Liver (tissue), 10 donors: ENCODE measurements at places on chromosomes 4 and X. TPM values are rescaled to one million over a fixed set of nuclear protein-coding genes. Genes with fewer than 3 reads are reported as not detected.

DNA sequence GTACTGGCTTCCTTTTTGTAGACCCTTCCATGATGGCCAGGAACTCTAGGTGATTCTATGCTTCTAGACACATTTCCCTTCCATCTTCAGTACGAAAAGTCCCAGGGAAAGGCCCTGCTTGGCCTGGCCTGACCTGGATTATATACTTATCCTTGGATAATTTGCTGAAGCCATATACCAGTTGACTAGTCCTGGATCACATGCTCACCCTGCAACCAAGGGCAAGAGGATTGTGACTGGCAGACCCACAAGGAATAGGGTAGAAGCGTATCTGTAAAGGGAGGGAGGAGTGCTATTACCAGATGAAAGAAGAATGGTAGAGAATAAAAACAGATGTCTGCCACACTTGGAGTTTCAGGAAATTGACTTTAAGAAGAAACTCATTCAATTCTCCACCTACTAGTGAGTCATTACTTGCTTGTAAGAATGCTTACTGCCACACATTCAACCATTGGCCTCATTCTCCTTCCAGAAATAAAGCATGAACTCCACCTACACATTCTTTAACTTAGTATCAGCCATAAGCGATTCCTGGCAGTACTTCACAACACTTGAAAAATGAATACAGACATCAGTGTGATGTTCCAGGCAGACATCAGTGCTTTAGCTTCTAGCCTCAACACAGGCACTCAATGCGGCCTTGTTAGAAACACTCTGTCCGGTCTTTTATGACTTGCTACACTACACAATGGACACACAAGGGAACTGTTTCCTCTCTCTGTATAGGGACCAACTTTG, 141.8 kb downstream of the CBR4 start:
- DNase-seq: no peak

DNA sequence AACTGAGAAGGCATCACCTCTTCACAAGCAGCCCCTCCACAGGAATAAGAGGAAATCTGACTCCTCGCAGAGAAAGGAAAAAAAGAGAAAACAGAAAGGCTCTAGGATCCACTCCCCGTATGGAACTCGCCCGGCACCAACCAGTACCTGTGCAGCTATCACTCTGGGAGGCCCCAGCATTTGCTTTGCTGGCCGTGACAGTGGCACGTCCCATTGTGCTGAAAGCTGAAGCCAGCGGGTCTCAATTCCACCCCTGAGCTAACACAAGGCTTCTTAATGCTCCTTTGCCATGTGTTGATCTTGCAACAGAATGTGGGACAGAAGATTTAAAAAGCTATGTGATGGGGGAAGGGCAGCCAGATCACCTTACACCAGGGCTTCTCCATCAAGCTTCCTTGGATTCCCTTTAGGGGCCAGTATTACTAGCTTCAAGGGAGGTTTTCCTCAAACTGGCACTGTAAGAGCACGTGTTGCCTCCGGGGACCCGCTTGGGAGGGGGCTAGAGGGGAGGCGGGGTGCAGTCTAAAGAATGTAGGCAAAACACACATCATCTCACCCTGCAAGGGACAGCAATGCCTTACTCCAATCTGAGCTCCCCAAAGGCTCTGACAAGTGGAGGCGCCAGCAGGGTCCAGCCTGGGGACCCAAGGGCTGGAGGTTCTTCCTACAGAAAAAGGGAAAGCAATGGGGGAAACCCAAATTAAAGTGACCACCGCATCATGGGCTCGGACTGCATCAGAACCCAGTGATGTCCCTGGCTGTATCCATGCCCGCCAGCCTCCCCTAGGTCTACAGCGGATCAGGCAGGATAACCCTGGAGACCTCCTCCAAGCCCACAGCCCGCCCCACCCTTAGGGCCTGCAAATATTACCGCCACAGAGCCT, 1.2 kb downstream of the USP46 start:
- no peak for DNase-seq

The MAOB gene
- total RNA-seq: 52.9 TPM

GRCh38 chr4:150828159-150828558, 186.9 kb downstream of the LRBA start:
- no peak for DNase-seq

DNA sequence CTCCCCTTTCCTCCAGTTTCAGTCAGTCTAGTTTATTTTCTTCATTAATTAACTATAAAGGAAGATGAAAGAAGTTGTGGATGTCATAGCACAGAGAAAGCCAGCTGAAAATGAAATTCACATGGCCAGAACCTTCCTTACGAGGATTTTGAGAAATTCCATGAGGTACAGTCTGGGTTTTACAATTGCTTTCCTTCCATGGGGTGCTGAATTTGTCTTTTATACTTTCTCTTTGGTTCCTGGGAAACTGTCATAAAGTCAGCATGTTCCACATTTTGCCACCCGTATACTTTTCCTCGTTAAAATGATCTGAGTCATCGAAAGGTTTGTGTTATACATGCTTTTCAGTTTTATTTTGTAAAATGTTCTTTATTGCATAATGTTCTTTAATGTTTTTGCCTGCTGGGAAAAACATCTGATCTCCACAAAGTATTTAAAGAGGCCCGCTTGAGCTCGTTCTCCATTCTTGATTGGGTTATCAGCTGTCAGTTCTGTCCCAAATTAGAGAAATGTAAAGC, 78.1 kb upstream of the CLDN34 start:
- DNase-seq: no peak

- DNase-seq: no peak
Observed at GRCh38 chr4:46986922-46987638, 6.3 kb downstream of the GABRA4 start.

DNA sequence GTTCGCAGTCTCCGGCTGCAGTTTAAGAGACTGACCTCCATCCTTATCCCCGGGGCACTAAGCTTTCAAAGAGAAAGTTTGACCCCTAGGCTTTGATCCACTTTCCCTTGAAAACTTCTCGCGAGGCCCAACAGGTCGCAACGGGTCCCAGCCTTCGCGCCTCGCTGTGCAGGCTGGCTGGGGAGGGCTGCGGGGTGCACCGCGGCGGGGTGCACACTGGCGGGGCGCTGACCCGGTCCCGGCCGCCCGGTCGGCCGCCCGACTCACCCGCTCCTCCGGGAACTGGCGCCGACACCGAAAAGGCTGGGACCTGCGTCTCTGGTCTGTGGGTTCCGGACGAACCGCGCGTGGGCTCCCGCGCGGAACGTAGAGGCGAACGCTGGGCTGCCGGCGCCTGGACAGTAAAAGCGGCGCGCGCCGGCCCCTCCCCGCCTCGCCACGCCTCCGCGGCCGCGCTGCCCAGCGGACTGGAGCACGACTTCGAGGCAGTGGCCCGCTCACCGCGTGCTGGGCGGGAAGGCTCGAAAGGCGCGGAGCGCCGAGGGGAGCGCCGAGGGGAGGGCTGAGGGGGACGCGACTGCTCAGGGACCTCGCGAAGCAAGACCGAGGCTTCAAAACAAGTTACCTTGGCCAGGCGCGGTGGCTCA, at the start of gene TAF7L:
TAF7L (minus strand) TSS at position 378 of the 647 bp plus-strand sequence. CDS start 3,791 bp downstream, outside the sequence.
- DNase-seq: no peak

DNA sequence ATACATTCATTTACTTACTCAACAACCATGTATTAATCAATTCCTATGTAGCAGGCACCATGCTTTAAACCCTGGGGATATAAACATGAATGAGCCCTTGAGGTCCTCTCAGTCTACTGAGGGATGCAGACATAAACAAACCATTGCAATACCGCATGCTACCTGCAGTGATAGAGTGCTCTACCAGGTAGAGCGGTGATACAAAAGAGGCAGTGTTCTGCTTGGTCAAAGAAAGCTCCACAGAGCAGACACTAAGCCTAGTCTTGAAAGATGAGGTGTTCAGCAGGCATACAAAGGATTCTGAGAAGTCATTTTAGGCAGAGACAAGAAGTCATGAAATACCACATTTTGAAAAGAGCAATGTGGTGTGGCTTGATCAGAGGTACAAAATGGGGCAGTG, 26.9 kb upstream of the AMOT start:
- DNase-seq: no peak

GRCh38 chrX:107537815-107538214, 88.4 kb downstream of the FRMPD3 start:
- DNase-seq: peak; percentile 33

The NAP1L2 gene
- not detected for total RNA-seq

- peak; percentile 35 for DNase-seq
Observed at GRCh38 chr4:73620115-73620792, at the start of gene RASSF6. Gene RASSF6 (minus strand): TSS chr4:73620436. CDS start chr4:73611795, 8,641 bp downstream.

The FAM149A gene
- 27.1 TPM for total RNA-seq

- no peak for DNase-seq
Observed at GRCh38 chr4:111961809-111962208, 183.4 kb upstream of the FAM241A start.

- no peak for DNase-seq
Observed at GRCh38 chr4:118740869-118741268, 55.7 kb downstream of the METTL14 start.

DNA sequence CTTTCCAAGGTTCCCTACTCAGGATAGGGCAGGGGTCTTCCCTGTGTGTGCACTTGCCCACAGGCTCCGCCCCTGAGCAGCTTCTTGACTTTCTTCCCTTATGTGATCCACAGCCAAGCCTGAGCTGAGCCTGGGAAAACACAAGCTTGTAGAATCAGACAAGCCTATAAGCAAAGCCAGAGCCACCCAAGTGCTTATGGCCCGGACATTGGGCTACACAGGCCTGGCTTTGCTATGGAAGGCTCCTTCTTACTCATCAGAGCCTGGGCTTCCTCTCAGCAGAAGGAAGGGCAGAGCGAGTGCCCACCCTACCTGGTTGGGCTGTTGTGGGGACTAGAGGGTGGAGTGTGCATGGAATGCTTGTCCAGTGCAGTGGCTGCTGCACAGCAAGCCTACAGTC, 1.3 kb upstream of the TNIP2 start:
- DNase-seq: no peak

The L1CAM gene
- total RNA-seq: not detected

- no peak for DNase-seq
Observed at GRCh38 chr4:128459547-128459946, 171.9 kb upstream of the PGRMC2 start.

DNA sequence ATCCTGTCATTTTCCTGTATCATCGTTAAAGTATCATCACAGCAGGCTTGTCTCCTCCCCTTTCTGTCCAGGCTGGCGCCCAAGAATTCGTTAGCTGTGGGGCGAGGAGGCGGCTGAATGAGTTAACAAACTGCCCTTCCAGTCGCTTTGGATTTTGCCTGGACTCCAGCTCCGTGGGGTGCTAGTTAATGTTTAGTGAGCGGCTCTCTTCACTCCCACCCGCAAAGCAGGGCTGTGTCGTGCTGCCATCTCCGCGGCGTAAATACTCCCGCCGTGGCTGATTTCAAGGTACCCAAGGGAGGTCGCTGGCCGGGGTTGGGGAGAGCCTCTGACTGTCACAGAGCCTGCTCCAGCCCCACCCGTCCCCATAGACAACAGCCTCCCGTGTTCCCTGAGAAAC, 44.9 kb upstream of the SPRY1 start:
- DNase-seq: peak; percentile 40

The SOWAHB gene
- 10.0 TPM for total RNA-seq

The STX18 gene
- 13.4 TPM for total RNA-seq

- no peak for DNase-seq
Observed at GRCh38 chrX:113274345-113274744, 433.7 kb upstream of the AMOT start.

DNA sequence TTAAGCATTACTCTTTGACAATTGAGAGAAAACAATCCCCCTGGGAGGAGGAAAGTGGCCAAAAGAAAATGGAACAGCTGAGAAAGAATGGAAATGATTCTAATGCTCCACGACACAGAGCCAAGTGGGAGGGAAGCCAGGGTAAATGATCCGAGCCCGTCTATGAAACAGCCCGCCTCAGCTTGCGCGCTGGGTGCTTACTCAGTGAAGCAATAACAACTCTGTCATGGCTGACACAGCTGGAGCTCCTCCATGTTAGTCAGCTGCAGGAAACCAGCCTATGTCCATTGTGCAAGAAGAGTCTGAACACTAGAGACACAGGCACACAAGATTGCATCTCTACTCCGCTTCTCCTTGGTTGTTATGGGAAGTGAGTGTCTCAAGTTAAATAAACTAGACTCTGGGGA, 19.3 kb downstream of the NOA1 start:
- no peak for DNase-seq

GRCh38 chr4:48195853-48196252, 61.8 kb upstream of the TXK start:
- no peak for DNase-seq

- DNase-seq: no peak
Observed at GRCh38 chr4:16194214-16194613, 32.1 kb downstream of the TAPT1 start.

The SCML2 gene
- total RNA-seq: 1.0 TPM

DNA sequence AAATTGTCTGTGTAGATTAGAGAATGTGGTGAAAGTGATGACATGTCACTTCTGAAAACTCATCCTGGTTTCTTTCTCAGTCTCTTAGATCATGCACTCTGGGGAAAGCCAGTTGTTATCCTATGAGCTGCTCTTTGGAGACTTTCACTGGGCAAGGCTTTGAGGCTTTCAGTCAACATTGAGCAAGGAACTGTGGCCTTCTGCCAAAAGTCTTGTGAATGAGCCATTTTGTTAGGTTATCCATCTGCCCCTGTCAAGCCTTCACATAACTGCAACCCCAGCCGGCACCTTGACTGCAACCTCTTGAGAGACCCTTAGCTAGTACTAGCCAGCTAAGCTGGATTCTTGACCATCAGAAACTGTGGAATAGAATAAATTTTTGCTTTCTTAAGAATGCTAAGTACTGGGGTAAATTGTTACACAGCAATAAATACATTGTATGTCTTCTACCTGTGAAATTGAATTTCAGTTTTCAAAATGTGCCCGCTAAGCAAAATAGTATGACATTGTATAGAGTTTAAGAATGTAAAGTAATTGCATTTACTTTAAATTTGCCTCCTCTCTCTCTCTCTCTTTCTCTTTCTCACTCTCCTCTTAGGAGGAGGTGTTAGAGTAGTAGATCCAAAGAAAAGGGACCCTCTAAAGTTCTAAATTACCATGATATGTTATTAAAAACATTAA, 1273.0 kb downstream of the RAPGEF2 start:
- DNase-seq: no peak

- no peak for DNase-seq
Observed at GRCh38 chr4:55795341-55795740, 24.2 kb upstream of the EXOC1L start.

The HHIP gene
- total RNA-seq: 14.0 TPM

- DNase-seq: no peak
Observed at GRCh38 chr4:113945906-113946305, 33.5 kb downstream of the ARSJ start.

DNA sequence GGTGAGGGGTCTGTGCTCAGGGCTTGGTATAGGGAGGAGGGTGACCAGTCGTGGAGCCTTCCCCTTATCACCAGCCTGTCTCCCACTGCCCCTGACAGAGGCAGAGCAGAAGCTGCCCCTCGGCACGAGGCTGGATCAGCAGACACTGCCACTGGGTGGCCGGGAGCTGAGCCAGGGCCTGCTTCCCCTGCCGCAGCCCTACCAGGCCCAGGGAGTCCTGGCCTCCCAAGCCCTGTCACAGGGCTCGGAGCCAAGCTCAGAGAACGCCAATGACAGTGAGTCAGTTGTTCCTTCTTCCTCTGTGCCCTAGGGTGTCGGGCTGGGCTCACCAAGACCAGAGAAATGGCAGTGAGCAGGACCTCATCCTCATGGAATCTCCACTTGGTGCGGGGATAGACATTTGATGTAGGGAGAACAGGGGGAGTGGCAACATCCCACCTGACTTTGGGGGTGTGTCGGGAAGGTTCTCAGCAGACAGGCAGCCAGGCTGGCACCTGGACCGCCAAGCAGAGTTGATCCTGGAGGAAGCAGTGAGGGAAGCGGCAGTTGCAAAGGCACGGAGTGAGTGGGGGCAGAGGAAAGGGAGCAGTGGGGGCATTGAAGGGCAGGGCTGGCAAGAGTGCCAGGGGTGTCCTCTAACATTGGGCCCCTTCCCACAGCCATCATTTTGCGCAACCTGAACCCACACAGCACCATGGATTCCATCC, 14.3 kb upstream of the UBA1 start:
- no peak for DNase-seq

GRCh38 chr4:112167794-112168193, 22.5 kb downstream of the FAM241A start:
- no peak for DNase-seq
